Stimulated activated CD8-positive, alpha-beta memory T cell treated with anti-CD3 and anti-CD28 coated beads, Interleukin-7, amount 100 ng/mL, for 1 hour (primary cell): ENCODE measurements at places on chromosomes 11 and 22.

DNA sequence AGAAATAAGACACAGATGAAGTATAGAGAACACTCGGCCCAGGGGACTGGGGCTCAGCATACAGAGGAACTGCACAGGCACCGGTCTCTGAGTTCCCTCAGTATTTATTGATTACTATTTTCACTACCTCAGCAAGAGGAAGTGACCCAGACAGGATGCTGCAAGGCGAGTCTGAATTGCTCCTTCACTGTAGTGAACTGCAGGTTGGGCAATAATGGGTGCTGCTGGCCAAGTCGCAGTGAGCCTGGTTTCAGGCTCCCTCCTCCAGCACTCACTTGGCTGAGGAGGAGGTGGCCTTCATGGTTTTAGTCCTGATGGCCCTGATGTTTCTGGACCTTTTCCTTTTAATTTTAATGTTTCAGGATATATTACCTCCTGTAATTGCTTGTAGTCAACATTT is 10.4 kb downstream of the OR52K2 start:
- no peak for DNase-seq

DNA sequence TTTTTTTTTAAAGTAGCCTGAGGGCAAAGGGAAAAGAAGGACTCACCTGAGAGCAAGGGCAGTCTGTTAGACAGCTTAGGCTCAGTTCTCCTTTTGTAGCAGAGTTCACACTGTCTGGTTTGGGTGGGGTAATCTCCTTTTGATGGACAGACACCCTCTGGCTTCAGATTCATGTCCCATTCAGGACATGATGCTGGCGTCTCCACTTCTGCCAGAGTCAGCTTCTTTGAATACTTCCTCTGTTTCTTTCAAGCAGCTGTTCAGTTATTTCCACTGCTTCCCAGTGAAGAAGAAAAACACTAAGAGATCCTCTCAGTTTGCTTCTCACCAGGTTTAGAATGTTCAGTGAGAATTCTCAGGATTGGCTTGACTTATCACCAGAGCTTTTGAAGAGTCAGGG is 79.0 kb upstream of the HSD17B12 start:
- DNase-seq = no peak

DNA sequence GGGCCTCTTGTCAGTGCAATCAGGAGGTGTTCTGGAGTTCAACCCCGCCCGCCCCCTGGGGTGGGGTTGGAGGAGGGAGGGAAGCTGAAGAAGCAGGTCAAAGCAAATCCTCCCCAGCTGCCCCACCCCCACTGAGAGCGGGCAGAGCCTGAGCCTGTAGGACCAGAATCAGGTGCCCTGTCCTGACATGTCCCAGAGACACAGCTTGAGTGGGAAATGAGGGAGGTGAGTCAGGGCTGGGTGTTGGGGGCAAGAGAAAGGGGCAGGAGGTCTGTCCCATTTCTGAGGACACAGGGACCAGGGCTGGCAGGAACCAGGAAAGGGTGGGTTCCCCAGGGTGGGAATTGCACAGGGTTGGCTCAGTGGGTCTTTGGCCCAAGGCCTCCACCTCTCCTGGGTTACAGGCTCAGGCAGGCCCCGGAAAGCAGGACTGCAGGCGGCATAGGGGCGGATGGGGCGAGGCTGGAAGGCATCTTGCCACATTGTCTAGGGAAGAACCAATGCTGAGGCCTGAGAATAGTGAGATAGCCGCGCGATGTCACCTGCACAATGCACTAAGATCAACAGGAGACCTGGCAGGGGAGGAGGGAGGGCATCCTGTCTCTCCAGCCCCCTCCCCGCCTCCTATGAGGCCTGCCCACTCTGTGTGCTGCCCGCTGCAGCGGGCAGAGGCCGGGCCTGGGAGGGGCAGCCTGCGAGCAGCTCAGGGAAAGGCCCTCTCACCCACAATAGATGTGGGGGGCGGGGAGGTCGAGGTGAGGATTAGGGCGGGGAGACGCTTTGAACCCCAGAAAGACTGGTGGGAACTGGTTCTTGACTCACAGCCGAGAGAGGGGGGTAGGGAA is 32.4 kb downstream of the NECTIN1 start:
- DNase-seq = no peak

- no peak for DNase-seq
Observed at GRCh38 chr11:34223021-34223813, 117.8 kb downstream of the NAT10 start.

- DNase-seq = no peak
Observed at GRCh38 chr11:46130286-46130940, 9.2 kb upstream of the PHF21A start.

DNA sequence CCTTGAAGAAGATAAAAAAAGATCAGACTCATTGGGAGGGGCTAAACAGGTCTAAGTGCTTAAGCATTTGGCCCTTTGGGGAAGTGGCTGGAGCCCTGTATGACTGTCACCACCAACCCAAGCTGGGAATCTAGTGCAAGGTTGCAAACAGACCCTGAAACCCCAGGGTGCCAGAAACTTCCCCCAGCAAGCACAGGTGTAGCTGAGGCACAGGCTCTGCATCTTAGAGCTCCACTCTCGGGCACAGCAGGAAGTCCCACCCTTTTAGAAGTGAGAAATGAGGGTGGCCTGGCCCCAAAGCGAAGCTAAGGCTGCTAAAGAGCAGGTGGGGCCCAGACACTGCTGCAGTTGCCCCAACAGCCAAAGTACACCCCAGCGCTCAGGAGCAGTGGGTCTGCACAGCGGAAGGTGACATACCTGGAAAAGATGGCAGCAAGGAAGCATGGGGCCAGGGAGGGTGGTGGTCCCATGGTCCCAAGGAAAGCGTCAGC is 5.8 kb upstream of the KDM2A start:
- DNase-seq = no peak

- no peak for DNase-seq
Observed at GRCh38 chr11:132200353-132200936, 830.0 kb downstream of the NTM start.

GRCh38 chr11:83319346-83319745 is 33.2 kb upstream of the CCDC90B start:
- no peak for DNase-seq

DNA sequence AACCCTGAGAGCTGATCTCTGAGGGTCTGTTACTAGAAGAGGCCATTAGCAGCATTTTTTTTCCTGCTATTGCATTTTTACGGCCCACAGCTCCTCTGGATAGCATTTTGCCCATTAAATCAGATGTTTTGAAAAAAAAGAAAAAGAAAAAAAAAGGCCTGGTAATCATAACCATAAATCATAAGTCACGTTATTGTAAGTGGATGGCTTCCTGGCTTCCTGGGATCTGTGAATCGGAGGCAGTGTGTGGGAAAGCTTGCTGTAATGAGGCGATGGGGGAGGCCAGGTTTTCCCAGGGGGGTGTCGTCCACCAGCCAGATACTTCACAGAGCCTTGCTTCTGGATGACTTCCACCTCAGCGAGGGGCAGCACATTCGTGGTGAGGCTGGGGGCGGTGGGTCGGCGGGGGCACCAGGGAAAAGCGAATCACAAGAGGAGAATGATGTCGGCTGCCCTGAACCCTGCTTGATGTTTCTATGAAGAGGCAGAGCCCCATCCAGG is 106.5 kb upstream of the SYT13 start:
- DNase-seq = no peak

DNA sequence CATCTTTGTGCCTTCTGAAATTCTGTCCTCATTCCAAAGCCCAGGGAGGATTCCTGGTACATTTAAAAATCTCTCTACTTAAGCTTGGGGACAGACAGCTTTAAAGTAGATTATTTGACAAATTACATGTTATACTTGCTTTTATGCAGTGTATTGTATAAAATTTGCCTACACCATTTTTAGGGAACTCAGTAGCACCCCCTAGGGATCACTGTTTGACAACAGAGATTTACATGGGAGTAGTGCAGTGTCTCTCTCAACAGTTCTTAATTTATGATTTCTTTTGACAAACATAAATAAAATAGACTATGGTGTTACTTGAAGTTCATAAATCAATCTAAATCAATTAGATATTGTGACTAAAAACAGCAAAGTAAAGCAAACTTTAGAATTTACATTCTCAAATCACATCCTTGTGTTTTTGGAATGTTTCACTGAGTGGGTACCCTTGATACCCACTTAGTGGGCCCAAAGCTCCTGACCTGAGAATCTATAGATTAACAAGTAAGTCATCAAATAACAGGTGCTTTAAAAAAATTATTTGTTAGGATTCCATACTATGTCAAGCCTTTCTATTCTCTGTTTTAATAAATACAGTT is 428.8 kb downstream of the DYNC2H1 start:
- no peak for DNase-seq

GRCh38 chr22:47135338-47135737 is 372.9 kb downstream of the TBC1D22A start:
- no peak for DNase-seq

- no peak for DNase-seq
Observed at GRCh38 chr22:49274754-49275380, 552.8 kb downstream of the BRD1 start.

- DNase-seq = no peak
Observed at GRCh38 chr11:92083123-92083522, 141.5 kb upstream of the FAT3 start.

DNA sequence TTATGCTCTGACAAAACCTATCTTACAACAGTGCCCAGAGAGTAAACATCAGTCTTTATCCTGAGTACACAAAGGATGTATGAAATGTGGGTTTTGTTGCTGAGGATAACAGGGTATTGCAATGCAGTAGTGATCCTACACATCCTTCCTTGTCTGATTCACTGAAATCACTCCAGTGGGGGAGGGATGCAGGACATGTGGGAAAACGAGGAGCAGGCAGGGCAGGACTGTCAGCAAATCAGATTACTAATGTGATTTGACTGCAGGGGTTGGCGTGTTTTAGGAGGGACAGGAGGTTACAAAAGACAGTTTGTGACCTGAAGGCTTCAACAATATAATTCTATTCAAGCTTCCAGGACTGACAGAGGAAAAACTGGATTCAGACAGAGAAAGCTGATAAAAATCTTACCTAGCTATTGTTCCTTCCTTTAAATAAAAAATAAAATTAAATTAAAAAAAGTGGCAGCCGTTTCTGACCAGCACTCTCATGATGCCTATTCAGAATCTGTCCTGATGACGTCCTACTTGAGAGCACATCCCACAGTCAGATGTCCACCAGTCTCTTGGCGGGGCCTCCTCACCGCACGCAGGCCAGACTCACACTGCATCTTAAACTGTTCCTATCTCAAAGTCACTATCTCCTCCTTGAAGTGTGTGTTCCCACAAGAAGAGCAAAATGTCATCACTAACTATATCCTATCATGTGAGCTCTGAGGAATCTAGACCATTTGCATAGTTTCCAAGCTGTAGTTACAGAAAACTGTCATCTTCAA is 50.6 kb upstream of the MN1 start:
- no peak for DNase-seq

GRCh38 chr11:63747011-63747410 is 21.6 kb downstream of the ZFTA start:
- no peak for DNase-seq

DNA sequence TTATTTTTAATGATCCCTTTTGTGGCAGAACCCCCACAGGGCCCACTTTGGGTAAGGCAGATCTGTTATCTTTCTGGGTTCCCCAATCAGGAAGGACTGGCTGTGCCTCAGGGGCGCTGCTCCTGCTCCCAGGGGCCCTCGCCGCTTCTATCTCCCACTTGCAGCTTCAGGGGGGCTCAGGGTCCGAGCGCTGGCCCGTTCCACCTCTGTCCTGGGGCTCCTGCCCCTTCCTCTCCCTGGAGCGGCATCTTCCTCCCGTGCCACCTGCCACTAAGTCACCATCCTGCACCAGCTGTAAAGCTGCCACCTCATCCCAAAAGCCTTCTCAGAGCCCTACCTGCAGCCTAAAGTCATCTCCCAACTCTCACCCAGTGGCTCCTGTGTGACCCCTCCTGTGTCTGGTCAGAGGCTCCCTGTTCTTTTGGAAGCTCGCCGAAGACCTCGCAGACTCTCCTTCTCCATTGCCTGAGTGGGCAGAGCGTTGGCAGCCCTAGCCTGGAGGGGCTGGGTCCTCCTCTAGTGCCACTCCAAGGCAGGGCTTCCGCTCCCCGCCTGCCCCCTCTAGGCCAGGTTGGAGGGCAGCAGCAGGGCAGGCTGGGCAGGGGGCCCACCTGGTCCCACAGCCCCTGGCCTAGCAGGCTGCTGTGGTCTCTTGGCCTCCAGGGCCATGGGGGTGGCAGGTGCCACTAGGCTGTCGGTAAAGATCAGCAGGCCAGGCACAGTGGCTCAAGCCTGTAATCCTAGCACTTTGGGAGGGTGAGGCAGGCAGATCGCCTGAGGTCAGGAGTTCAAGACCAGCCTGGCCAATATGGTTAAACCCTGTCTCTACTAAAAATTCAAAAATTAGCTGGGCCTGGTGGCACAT is 106.7 kb downstream of the MORC2 start:
- DNase-seq = no peak

- DNase-seq = no peak
Observed at GRCh38 chr11:6660712-6661111, 5.1 kb upstream of the DCHS1 start.

- DNase-seq = no peak
Observed at GRCh38 chr11:115276799-115277198, 227.4 kb downstream of the CADM1 start.

GRCh38 chr11:69870766-69871165 is 51.5 kb upstream of the FGF3 start:
- no peak for DNase-seq

- DNase-seq = no peak
Observed at GRCh38 chr11:69538854-69539253, 57.4 kb downstream of the LINC01488 start.

GRCh38 chr22:20978419-20978818 is 3.7 kb upstream of the LZTR1 start:
- no peak for DNase-seq

DNA sequence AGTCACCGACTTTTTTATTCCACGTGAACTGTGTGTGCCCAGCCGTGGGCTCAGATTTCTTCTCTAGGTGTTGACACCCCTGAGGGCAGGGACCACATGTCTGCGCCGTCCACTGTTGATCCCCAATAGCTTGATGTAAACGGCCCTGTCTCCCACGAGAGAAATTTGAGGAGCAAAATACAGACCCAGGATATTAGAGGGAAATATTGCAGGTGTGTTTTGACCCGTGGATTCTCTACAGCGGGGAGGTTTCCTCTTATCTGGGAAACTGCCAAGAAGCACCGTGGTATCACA is 437.5 kb downstream of the TBC1D22A start:
- no peak for DNase-seq

GRCh38 chr11:70440206-70440605 is 41.9 kb downstream of the CTTN start:
- no peak for DNase-seq

DNA sequence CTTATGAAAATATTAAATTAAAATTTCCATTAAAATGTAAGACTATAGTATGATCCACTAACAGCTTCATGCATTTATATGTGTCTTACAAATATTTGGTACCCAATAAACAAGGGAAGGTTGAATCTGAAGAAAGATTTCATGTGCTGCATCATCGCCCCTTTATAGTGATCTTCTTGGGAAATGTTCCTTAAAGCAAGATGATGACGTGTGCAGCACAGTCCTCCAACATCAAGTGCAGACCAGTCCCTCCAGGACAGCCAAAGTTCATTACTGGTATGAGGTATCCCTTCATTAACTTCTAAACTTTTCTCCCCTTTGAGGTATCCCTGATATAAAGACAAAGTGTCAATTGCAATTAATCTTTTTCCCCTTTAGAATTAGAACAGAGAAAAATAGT is 567.0 kb downstream of the METTL15 start:
- DNase-seq = no peak

GRCh38 chr11:19978668-19979518 is 181.4 kb downstream of the DBX1 start:
- DNase-seq = no peak
